ENCODE measurements at places on chromosomes 6 and 20. TPM values are rescaled to one million over a fixed set of nuclear protein-coding genes. Genes with fewer than 3 reads are reported as not detected.
A peak's percentile ranks its signal among the peaks of the same experiment; 100 is the strongest.

GHRH gene
- total RNA-seq = not detected

PTCHD4 gene
- total RNA-seq = not detected

PRDM13 gene
- total RNA-seq = not detected

TFAP2D gene
- total RNA-seq = not detected

- peaks cover 6% of the 10 kb centered on the region for H3K36me3 ChIP-seq
- H3K27me3 ChIP-seq = no peaks in the 10 kb centered on the region
- H3K4me3 ChIP-seq = no peak overlapping the region
- H3K27ac ChIP-seq = no peak overlapping the region
- no peak for DNase-seq
Observed at GRCh38 chr6:134233180-134233955, 84.5 kb downstream of the SGK1 start.

DNA sequence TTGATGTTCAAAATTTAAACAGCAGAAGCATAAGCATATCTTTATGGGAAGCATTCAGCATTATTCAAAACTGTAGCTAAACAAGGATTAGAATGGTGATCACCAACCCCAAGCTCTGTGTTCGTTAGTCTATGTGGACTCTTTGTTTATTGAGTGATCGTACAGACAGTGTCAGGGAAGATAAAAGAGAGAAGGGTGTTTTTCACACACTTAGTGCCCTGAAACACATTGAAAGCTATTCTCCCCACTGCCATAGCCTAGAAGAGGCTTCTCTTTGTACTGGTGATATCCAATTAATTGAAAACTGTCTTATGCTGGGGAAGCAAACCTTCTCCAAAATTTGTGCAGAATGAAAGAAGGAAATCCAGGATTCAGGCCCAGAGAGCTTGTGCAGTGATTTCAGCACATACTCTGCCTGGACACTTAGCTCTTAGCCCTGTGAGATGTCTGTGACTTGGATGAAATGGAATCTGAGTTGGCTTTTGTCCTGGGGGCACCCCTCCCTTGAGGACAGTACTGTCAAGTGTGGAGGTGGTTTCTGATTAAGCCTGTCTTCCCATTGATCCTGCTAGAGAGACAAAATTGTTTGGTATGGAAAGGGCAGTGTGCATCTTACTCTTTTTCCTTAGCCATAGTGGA lies 125.7 kb upstream of the MTHFD1L start:
- no peaks in the 10 kb centered on the region for H3K36me3 ChIP-seq
- H3K4me3 ChIP-seq = no peak overlapping the region
- H3K4me1 ChIP-seq = no peaks in the 10 kb centered on the region
- DNase-seq = no peak

DNA sequence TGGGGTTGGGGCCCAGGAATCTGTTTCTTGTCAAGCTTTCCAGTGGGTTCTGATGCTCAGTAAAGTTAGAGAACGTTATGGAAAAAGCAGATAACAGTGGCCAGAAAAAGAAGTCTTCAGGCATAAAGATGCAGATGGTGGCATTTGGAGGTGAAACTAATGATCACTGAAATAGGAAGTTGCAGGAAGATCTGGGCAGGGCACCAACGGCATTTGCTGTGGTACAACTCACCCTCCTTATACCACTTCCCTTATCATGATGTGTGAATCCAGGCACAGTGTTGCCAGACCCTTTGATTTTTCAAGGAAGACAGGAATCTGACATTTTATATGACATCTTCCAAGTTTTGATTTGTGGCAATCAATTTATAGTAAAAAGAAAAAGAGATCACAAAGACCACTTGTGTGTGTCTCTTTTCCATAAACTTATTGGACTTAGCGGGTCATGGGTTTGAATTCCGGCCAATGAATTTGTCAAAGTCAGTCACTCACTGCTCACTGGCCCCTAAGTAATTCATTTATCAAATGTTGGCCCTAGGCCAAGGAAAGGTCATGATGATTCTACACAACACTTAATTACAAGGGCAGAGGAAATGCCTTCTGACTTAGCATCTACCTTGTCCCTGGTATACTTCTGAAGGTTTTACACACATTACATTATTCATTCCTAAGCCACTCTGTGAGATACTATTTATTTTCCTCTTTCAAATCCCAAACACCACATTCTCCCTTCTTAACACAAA lies 37.6 kb downstream of the LAMP5 start:
- no peak overlapping the region for H3K27ac ChIP-seq
- no peaks in the 10 kb centered on the region for H3K4me1 ChIP-seq
- H3K27me3 ChIP-seq = no peaks in the 10 kb centered on the region

- H3K27ac ChIP-seq = no peak overlapping the region
- H3K36me3 ChIP-seq = no peaks in the 10 kb centered on the region
- DNase-seq = no peak
- H3K27me3 ChIP-seq = peaks cover 6% of the 10 kb centered on the region
- H3K4me3 ChIP-seq = no peak overlapping the region
Observed at GRCh38 chr6:4727671-4728435, 48.4 kb upstream of the CDYL start.

GRCh38 chr6:36547646-36548400 lies 544 bp upstream of the STK38 start:
- H3K27ac ChIP-seq = peak overlapping the region; percentile 87
- H3K4me3 ChIP-seq = peak overlapping the region; percentile 95
- peaks cover 50% of the 10 kb centered on the region for H3K4me1 ChIP-seq
- peaks cover 2% of the 10 kb centered on the region for H3K27me3 ChIP-seq
- peaks cover 7% of the 10 kb centered on the region for H3K36me3 ChIP-seq

DNA sequence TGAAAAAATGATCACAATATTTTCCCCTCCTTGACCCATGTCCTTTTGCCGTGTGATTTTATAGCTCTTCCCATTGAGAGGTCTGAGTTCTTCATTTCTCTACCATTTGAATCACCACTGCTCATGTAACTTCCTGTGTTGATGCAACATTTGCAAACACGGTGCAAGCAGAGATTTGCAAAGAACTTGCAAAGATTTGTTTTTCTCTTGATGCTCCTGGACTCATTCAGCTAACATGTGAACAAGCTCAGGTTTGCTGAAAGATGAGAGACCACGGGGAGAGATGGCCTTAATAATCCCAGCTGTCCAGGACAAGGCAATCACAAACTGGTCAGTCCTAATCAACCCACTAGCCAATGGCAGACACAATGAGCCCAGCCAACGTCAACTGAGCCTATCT lies 8.6 kb downstream of the VNN2 start:
- peaks cover 41% of the 10 kb centered on the region for H3K4me1 ChIP-seq
- peak overlapping the region; percentile 18 for H3K27ac ChIP-seq
- H3K4me3 ChIP-seq = no peak overlapping the region
- peaks cover 2% of the 10 kb centered on the region for H3K27me3 ChIP-seq
- no peak for DNase-seq

DNA sequence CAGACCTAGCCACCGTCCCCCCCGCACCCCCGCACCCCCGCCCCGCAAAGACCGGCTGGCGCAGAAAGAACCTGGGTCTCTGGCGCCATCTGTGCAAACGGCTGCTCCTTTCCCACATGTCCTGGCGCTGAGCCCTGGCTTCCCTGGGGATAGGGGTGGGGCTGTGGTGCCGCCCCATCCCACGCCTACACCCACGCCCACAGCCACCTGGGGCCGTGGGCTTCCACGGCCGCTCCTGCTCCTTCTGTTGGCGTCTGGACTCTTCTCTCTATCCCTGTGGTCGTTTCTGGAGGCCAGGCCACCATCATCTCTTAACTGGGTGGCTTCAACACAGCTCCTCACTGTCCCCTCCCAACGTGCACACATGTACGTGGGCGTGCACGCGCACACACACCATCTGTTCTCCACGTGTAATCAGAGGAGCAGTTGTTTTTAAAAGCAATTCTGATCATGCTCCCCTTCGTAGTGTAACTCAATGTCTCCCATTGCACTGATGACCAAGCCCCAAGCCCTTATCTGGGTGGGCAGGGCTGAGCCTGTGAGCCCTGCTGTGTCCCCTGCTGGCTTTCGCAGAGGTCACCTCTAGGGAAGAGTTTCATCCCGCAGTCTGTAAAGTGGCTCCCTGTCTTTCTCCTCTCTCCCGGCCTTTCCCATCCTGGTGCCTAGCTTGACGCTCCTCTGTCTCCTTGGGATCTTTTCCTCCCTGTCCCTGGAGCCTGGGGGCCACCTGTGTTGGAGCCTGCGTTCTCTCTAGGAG lies 31.9 kb upstream of the FAM83D start:
- H3K4me1 ChIP-seq = peaks cover 56% of the 10 kb centered on the region
- H3K4me3 ChIP-seq = peak overlapping the region; percentile 50
- H3K27ac ChIP-seq = peak overlapping the region; percentile 91
- H3K27me3 ChIP-seq = no peaks in the 10 kb centered on the region

- H3K27ac ChIP-seq = no peak overlapping the region
- no peaks in the 10 kb centered on the region for H3K27me3 ChIP-seq
- no peaks in the 10 kb centered on the region for H3K36me3 ChIP-seq
Observed at GRCh38 chr20:6180531-6180930, 57.7 kb upstream of the FERMT1 start.

- H3K27me3 ChIP-seq = peaks cover 9% of the 10 kb centered on the region
- no peaks in the 10 kb centered on the region for H3K36me3 ChIP-seq
- H3K4me1 ChIP-seq = peaks cover 7% of the 10 kb centered on the region
- DNase-seq = no peak
Observed at GRCh38 chr20:47749339-47749738, 35.9 kb downstream of the SULF2 start.

- no peaks in the 10 kb centered on the region for H3K36me3 ChIP-seq
- H3K4me1 ChIP-seq = peaks cover 15% of the 10 kb centered on the region
- H3K27me3 ChIP-seq = no peaks in the 10 kb centered on the region
Observed at GRCh38 chr6:143405373-143406154, 44.9 kb downstream of the ADAT2 start.

- peaks cover 5% of the 10 kb centered on the region for H3K27me3 ChIP-seq
- no peak overlapping the region for H3K27ac ChIP-seq
- H3K4me1 ChIP-seq = no peaks in the 10 kb centered on the region
- H3K4me3 ChIP-seq = no peak overlapping the region
- no peaks in the 10 kb centered on the region for H3K36me3 ChIP-seq
Observed at GRCh38 chr6:126308362-126308761, 31.6 kb upstream of the CENPW start.

DNA sequence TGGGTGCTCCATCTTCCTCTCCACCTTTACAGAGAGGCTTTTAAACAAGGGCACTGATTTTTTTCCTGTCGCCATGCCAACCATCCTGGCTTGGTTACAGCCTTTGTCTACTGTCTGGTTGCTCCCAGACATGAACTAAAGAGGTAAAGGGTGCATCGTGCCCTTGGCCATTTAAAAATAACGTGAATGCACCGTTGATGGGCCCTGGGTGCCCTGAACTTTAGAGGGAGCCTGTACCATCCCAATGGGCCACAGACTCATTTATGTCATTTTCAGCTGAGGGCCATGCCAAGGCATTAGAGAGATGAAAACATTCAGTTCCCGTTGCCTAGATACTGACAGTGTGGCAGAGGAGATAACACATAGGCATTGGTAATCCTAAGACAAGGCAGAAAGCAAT lies 23.3 kb downstream of the TMC2 start:
- H3K36me3 ChIP-seq = no peaks in the 10 kb centered on the region
- H3K4me1 ChIP-seq = no peaks in the 10 kb centered on the region
- no peak for DNase-seq
- no peak overlapping the region for H3K4me3 ChIP-seq
- H3K27me3 ChIP-seq = peaks cover 57% of the 10 kb centered on the region

Data from activated T-helper 1 cell treated with anti-CD3 and anti-CD28 coated beads, Interleukin-12 subunit alpha, Interleukin-12 subunit beta, Interleukin-2, Interleukin-4 antibody, amounts not matched to agents 30 ng/mL and 10 ng/mL and 1 ng/mL, durations not matched to agents 14 hours and 24 hours and 36 hours (primary cell).